Cortex of kidney (tissue), 1 donor: ENCODE measurements at places on chromosomes 1 and 21.

- DNase-seq = no peak
These were observed 46.0 kb upstream of the SLC19A1 start for GRCh38 chr21:45588086-45588825.

DNA sequence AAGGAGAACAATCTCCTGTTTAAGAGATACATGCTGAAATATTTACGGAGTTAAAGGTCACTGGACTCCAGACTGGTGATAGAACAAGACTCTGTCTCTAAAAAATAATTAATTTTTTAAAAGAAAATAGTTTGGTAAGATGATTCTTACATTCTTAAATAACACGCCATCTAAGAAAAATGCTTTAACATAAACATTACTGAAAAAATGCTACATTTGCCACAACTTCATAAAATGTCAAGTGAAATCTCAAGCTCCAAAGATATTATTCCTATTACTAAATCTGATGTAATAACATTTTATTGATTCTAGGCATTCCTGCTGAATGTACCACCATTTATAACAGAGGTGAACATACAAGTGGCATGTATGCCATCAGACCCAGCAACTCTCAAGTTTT lies 4.1 kb downstream of the ANGPTL3 start:
- no peak for DNase-seq

DNA sequence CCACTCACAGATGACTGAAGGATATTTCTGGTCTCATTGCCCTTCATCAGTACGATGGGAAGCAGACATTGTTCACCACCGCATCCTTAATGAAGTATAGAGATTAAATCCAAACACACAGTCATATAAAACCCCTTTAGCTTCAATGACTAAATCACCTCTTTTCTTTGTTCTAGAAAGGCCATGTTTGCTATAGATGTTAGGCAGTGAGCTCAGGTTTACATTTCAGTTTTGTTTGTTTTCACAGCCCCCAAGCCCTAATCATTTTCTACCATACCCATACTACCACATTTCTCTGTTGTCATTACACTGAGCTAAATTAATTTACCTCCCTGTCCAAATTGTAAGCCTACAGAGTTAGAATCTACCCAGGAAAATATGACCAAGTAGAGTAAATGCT lies 385.1 kb downstream of the NTNG1 start:
- no peak for DNase-seq

DNA sequence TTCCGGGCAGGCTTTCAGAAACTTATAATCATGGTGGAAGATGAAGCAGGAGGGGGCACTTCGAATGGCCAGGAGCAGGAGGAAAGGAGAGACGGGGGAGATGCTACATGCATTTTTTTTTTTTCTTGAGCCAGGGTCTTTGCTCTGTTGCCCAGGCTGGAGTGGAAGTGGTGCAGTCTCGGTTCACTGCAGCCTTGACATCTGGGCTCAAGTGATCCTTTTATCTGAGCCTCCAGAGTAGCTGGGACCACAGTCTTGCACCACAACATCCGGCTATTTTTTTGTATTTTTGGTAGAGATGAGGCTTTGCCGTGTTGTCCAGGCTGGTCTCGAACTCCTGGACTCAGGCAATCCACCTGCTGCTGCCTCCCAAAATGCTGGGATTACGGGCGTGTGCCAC lies 61.6 kb downstream of the SELENOF start:
- no peak for DNase-seq

GRCh38 chr1:12206792-12207424 lies 22.9 kb upstream of the VPS13D start:
- DNase-seq = no peak

- no peak for DNase-seq
These were observed 90.6 kb downstream of the GPATCH2 start for GRCh38 chr1:217540321-217540720.

DNA sequence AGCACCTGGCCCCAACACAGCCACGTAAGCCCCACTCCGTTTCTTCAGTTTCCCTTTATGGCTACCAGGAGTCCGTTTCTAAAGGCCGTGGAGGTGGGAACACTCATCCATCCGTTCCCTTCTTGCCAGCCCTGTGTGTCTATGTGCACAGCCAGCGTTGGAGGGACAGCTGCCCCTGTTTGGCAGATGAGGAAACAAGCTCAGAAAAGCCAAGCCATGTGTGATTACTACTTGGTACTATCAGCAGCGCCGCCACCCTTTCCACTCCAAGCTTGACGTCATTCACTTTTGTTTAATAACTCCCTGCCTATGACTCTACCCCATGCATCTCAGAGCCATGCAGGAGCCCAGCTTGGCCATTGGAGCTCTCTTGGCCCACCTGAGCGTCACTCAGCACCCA lies 3.5 kb downstream of the LRP8 start:
- DNase-seq = no peak

- DNase-seq = no peak
These were observed 1.1 kb downstream of the LRRC8C start for GRCh38 chr1:89633800-89634625.

- DNase-seq = no peak
These were observed 67.8 kb upstream of the UBE2U start for GRCh38 chr1:64135462-64136223.

- DNase-seq = no peak
These were observed 7.0 kb upstream of the HEYL start for GRCh38 chr1:39646232-39647081.

DNA sequence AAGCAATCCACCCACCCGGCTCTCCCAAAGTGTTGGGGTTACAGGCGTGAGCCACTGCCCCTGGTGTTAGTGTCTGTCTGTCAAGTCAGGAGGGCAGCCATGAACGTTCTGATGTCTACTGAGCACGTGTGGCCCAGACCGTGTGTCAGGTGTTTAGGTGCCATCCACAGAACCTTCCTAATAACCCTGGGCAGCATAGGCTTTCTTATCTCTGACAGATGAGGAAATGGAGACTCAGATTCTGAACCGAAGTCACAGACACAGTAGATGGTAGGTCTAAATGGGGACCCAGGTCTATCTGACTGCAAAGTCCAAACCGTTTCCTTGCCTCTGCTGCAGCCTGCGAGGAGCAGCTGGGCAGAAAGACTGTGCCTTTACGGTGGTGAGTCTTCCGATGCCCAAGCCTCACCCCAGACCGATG lies 622 bp upstream of the IL6R start:
- DNase-seq = no peak

DNA sequence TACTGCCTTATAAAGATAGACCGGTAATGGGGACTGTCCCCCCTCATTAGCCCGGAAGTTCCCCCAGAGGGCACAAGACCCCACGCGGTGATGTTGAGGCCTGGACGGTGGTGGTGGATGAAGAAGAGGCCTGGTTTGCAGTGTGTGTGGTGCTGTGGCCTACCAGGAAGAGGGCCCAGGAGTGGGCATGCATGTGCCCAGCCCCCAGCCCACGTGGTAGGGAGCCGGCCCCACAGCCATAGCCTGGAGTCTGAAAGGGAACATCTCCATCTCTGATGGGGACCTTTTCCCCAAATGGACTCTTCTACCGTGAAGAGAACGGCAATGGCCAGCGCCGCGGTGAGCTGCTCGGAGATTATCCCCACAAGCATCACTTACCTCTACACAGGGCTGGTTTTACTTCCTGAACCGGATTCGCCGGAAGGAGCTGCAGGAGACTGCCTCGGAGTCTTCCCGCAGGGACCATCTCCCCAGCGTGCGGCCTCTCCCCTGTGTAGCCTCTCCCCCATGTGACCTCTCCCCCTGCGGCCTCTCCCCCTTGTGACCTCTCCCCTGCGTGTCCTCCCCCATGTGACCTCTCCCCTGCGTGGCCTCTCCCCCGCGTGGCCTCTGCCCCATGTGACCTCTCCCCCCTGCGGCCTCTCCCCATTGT lies 20.6 kb downstream of the RRP1 start:
- no peak for DNase-seq

DNA sequence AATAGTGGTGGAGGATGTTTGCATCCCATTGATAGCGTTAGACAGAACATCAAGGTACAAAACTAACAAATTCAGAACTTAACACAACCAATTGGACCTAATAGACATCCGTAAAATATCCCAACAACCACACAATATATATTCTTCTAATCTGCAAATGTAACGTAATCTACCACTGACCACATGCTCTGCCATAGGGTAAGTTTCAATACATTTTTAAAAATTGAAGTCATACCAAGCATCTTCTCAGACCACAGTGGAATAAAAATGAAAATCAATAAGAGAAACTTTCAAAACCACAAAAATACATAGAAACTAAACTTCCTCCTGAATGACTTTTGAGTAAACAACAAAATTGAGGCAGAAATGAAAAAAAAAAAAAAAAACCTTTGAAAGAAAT lies 1087.5 kb downstream of the KCNT2 start:
- DNase-seq = no peak

GRCh38 chr1:166193057-166193698 lies 26.4 kb upstream of the FAM78B start:
- DNase-seq = no peak

GRCh38 chr1:18618546-18619466 lies 11.8 kb upstream of the PAX7 start:
- no peak for DNase-seq

DNA sequence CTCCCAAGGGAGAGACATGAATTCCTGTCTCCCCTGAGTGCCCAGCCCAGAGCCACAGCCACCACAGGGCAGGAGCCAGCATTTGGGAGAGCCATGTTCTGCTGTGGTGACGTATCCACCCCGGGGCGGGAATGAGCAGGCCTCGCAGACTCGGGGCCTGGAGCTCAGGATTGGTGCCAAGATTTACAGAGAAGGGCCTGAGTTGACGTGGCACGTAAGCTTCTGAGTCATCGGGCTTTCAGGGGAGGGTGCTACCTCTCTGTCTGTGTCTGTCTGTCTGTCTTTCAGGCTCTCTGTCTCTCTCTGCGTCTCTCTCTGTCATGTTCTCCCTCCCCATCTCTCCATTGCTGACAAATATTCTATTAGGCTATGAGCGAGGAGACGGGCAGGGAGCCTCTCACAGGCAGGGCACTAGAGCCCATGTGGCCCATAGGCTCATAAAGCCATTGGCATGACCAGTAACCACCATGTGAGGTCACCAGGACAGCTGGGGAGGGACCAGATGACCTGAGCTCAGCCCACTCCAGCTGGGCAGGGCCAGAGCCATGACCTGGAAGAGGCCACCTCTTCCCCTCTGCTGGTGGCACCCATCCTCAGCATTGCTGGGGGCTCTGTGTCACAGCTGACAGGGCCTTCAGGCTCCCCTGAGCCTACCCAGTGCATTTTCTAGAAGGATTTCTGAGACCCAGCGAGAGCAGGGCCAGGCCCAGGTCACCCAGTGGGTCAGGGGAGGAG lies 300.0 kb upstream of the VAMP3 start:
- no peak for DNase-seq

DNA sequence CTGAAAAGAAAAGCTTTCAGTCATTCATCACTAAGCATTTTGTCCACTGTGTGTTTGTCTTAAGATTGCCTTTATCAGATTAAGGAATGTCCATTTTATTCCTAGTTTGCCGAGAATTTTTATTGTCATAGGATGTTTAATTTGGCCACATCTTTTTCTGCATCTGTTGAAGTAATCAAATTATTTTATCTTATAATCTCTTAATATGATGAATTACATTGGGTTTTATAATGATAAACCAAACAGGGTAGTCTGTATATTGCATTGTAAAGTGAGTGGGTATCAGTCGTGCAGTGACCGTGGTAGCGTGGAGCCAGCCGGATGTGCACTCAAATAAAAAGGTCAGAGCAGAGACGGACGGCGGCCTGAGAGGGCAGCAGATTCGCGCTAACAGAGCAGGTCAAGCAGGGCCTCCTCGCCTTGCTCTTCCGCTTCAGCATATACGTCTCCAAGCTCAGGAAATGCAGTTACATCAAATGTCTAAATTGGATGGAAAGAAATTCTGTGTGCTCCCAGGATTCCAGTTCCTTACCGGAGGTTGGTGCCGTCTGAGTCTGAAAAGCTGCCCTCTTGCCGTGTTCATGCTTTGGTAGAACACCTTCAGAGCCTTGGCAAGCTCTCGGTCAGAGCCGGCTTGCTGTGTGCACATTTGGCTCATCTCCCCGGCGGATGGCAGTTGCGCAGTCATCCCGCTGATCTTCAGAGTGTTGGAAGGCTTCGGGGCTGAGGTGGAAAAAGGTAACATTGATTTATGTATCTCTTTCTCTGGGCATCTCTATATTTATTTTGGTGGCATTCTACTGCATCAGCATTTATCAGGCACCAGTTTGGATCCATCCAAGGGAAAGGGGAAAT lies 51.5 kb downstream of the SCCPDH start:
- no peak for DNase-seq

DNA sequence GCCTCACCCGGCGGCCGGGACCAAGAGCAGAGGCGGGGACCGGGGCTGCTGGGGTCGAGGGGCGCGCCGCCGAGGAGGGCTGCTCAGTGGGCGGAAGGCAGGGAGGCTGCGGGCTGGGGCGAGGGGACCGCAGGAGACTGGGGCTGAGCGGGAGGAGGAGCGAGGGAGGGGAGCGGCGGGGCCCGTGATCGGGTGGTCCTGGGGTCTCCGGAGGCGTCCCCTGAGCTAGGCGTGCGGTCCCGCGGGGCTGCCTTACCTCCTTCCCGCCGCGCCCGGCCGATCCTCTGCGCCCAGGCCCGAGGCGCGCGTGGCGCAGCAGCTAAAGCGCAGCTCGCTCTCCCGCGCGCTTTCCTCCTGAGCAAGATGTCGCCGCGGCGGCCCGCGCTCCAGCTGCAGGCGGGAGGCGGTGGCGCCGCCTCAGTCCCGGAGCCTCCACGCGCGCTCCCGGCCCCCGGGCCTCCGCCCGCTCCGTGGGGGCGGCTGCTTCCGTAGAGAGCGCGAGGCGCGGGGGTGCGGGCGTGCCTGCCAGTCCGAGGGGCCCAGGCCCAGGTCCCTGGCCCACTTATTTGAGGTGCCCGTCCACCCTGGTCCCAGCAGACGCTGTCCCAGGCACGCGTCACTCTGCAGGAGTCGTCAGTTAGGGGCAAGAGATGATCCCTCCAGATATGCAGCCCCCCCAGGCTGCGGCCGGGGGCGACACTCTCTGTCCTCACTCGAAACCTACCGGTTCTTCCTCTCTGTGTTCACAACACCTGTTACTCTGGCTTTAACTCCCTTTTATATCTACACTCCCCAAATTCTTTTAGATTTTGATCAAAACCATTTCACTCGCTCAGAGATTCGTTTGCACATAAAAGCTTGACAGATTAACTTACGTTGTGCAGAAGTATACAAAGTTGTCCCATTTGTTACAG lies at the start of gene CCSAP:
CCSAP (minus strand) TSS at position 392 of the 914 bp plus-strand sequence. CDS start 582 bp downstream, outside the sequence.
- DNase-seq = no peak
